Lower lobe of right lung (tissue), 2 donors: ENCODE measurements at places on chromosomes 5 and 9.
A peak's percentile ranks its signal among the peaks of the same experiment; 100 is the strongest.

DNA sequence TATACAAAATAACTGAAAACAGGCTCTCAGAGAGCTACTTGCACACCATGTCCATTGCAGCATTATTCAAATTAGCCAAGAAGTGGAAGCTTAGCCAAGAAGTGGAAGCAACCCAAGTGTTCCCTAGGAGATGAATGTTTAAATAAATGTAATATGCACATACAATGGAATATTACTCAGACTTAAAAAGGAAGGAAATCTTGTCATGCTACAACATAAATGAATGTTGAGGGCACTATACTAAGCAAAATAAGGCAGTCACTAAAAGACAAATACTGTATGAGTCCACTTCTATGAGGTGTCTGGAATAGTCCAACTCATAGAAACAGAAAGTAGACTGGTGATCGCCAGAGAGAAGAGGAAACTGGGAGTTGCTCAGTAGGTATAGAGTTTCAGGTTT lies 438.1 kb downstream of the MAT2B start:
- no peak for DNase-seq

DNA sequence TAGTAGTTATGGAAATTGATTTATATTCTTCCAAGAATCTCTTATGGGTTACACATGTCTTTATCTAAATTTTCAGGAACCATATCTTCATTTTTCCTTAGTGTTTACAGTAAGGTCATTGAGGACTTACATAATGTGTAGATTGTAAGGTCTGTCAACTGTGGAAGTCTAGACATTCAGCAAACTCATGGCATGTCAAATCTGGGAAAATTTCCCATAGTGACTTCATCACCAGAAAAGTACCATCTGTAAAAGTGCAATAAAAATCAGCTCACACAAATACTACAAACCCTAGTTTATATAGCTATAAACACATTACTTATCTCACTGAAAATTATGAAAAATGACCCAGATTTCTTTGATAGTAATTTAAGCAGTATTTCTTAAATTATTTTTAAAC lies 419.4 kb downstream of the MTRR start:
- DNase-seq = no peak

- peak; percentile 89 for DNase-seq
These were observed at the start of gene ASS1 for GRCh38 chr9:130444565-130445221. Gene ASS1, plus strand, starts transcription at chr9:130444961. Its CDS starts 7,268 bp downstream, at chr9:130452229.

DNA sequence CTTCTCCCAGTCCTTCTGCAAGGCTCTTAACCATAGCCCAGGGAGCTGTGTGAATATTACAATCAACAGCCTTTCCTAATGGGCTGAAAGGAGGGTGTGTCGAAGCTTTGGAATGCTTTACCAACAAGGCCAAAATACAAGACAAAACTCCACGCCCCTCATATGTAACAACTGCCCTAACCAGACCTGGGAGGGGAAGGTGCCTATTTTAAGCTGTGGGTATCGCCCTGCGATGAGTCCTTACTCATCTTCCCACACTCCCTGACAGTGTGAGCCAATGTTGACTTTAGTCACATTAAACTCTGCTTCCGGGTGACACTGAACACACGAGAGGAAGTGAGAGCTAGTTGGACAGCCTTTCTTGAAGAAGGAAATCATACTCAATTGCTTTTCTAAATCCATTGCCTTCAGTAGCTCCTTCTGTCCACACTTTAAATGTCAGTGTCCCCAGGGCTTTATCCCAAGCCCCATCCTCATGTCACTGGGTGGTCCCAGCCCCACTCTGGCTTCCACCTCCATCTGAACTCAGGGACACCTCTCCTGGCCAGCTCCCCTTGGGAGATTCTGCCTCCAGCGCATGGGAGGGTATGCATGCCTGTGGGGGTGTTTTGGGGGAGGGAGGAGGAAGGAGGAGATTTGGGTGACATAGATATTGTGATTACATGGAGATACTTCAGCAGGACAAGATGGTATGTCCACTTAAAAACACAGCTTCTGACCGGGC lies 6.5 kb upstream of the TBC1D9B start:
- no peak for DNase-seq

DNA sequence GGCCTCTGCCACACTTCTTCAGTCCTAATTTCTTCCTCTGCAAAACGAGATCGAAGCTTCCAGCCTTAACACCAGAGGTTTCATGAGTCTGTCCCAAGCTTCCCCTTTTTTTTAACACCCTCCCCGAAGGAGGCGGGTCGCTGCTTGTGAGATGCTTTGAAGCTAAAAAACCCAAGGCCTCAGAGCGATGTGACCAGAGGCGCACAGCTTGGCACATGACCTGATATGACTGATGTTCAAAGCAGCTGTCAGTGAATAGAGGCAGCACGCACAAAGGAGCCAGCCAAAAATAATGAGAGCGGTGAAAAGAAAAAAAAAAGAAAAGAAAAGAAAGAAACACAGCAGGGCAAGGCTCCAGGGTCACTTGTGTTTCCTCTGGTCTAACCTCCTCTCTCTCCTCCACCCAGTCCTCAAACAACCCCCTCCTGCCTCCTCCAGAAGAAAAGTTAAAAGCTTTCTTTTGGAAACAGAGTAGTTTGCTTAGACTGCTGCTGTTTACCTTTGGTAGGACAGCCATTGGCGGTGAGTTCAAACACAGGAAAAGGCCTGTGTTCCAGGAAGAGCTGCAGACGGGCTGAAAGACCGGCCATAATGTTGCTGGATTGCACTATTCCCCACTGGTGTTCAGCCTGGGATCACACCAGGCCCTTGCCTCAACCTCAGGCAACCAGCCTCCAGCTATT lies 10.9 kb upstream of the ZNF366 start:
- DNase-seq = peak; percentile 72

- no peak for DNase-seq
These were observed 1.3 kb downstream of the RNF38 start for GRCh38 chr9:36398745-36399144.

- DNase-seq = no peak
These were observed 243.8 kb downstream of the CDK5RAP2 start for GRCh38 chr9:120336021-120336752.

DNA sequence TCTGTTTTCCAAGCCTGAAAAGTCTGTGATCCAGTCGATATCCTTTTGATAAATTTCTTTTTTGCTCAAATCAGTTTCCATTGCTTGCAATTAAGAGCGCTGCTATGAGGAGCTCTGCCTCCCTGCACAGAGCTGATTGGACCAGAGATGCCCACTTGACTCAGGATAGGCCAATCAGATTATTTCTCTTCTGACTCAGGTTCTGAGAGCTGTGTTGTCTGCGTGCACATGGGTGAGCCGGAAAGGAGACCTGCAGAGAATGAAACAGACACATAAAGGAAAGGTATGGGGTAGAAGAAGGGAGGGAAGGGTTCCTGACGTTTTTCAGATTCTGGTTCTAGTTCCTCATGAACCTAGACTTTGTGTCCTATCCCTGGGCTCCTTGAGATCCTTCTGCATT lies 15.8 kb upstream of the FABP6 start:
- DNase-seq = no peak

- DNase-seq = no peak
These were observed 272.9 kb downstream of the PJA2 start for GRCh38 chr5:109136906-109137305.

DNA sequence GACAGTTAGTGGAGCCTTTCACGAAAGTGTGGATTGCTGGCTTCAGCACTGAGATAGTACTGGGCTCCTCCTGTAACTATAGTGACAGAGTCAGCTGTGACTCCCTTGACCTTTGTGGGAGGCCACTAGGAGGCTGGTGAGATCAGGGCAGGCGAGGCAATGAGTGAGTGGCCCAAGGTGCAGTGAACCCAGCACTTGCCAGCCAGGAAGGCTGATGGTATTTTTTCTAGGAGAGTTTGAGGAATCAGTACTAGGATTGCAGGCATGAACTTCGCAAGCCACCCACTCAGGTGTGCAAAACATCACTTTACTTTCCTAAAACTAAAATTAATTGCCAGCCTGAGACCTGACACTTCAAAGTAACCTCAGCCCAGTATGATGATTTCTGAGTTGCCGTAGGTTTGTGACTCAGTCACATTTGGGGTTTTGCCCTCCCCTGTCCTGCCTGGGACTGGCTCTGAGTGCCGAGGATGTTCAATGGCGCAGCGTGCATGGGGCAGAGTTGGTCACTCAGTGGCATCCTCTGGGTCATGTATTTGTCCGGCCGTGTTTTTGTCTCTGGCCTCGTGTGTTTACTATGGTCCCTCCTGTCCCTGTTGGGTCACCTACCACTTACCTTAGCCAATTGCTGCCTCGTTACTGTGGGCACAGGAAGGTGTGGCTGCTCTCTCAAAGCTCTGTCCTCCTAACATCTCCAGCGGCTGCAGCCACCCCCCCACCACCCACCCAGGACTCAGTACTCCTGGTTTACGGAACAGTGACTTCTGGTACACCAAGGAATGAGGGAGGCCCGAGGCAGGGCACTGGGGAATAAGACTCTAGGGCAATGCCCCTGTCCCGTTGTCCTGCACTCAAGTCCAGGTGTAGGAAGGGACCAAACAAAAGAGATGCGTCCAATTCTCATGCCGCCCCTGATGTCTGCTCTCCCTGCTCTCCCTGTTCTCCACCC lies 67.2 kb downstream of the IL31RA start:
- no peak for DNase-seq

DNA sequence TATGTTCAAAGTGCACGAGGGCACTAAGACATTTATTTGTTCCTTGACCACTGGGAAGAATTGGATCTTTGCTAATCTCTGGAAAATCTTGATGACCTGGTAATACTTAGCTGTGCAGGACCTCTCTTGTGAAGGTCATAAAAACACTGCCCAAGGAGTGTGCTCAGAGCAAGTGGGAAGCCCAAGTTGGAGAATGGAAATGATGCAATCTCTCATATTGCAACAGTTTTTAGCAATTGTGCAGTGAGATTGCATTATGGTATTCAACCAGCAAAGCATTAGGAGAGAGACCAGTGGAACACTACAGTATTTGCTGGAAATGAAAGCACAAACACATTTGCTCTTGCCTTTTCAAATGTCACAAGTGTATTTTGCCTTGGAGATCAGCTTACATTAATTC lies 34.5 kb downstream of the TXNDC8 start:
- DNase-seq = no peak

GRCh38 chr9:68842568-68842967 lies 137.5 kb downstream of the PIP5K1B start:
- DNase-seq = no peak

DNA sequence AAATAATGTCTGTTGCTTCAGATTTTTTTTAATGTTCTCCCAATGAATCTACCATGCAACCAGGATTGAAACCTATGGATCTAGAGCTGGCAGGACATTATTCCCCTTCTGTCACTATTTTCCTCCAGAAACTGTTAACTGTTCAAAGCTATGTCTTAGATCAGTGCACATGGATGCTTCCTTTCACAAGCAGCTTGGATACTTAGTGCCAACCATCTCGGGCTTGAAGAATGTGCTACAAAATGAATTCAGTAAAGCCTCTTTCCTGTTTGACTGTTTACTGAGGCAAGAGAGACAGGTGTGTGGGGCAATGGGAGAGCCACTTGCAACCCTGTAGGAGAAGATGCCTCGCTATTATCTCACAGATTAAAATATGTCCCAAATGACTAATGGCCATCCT lies 774.8 kb downstream of the KCTD16 start:
- no peak for DNase-seq

- no peak for DNase-seq
These were observed 93.7 kb upstream of the OSMR start for GRCh38 chr5:38752012-38752536.

- DNase-seq = no peak
These were observed 366.9 kb downstream of the DEPDC1B start for GRCh38 chr5:60333005-60333571.

DNA sequence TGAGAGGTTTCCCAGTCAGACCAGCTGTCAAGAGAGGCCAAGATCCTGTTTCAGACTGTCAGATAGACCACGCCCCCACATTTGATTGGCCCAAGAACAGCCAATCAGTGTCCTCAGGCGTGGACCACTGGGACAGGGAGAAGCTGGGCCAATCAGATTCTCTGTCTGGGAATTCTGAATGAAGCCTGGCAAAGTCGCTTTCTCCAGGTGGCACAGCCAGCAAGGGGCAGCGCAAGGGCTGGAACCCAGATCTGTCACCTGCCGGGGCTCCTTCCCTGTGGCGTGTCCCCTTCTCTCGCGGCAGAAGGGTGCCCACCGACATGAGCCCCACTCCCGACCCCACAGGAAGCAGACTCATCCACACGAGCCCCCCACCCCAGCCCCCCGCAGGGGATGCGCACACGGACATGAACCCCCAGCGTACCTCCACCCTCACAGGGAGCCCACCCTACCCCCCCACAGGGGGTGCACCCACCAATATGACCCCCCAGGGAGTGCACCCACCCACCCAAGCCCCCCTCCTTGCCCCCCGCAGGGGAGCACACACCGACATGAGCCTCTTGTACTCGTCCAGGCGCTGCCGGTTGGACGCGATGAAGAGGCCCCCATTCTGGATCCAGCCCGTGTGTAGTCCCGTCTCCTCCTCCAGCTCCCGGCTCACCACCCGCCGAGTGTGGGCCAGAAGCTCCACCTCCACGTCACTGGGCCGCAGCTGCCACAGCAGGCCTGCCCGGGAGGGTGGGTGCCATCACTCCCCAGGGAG lies 6.1 kb downstream of the SARDH start:
- no peak for DNase-seq

- no peak for DNase-seq
These were observed 11.9 kb downstream of the SYK start for GRCh38 chr9:90813523-90813922.
